ENCODE measurements at places on chromosomes 3 and 15. TPM values are rescaled to one million over a fixed set of nuclear protein-coding genes. Genes with fewer than 3 reads are reported as not detected.

TTC23 gene
- total RNA-seq: 29.1 TPM

FXR1 gene
- 172 TPM for total RNA-seq

CCR3 gene
- not detected for total RNA-seq

GOLGA8G gene
- total RNA-seq: not detected

RLBP1 gene
- total RNA-seq: not detected

PAQR9 gene
- 0.36 TPM for total RNA-seq

PATL2 gene
- total RNA-seq: 0.33 TPM

GP5 gene
- total RNA-seq: 0.69 TPM

ADAMTS17 gene
- 4.8 TPM for total RNA-seq

NAALADL2 gene
- total RNA-seq: 13.9 TPM

ROBO2 gene
- 0.43 TPM for total RNA-seq

WDR76 gene
- total RNA-seq: 3.8 TPM

OIP5 gene
- 0.56 TPM for total RNA-seq

MKRN3 gene
- total RNA-seq: 0.43 TPM

ZNF501 gene
- total RNA-seq: 3.0 TPM

TMCO5A gene
- total RNA-seq: not detected

CTDSPL gene
- total RNA-seq: 24.4 TPM

Data from smooth muscle cell of the pulmonary artery (primary cell).